ENCODE measurements at places on chromosomes 7 and 10.

DNA sequence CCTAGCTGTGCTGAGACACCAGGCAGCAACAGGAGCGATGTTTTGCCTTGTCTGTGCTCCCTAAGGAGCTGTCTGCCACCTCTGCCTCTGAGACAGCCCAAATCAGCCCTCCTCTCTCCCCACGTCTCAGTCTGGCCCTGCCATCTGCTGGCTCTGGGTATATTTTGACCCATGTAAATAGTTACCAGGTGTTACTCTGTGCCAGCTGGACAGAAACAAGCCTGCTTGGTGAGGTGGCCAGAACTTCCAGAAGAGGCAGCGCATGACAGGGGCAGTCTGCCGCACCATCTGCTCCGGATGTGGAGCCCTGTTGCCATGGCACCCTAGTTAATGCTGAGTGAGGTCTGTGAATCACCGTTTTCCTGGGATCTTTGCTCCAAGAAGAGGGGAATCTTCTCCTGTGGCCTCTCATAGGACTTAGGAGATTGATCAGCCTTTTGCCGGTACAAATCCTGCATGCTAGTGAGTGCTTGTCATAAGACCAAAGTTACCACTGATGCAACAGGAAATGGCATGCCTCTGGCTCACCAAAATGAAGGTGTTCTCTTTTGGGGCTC lies 31.8 kb downstream of the GSTO2 start:
- peak; percentile 37 for DNase-seq

DNA sequence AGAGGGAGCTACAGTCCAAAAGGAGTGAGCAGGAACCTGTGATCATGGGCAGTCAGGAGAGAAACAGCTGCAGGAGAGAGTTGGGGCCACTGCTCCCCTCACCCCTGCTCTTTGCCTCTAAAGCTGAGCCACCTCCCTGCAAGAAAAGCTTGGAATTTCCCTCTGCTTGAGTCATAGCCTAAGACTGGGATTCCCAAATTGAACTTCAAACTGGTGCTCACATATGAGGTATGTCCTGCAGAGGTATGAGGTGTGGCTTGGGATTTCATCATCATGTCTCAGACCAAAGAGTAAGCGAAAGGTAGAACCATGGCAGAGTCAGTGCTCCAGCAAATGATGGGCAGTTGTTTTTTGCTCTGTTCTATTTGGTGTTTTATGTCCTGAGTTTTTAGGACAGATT lies 237.1 kb upstream of the NRP1 start:
- DNase-seq, result no peak

DNA sequence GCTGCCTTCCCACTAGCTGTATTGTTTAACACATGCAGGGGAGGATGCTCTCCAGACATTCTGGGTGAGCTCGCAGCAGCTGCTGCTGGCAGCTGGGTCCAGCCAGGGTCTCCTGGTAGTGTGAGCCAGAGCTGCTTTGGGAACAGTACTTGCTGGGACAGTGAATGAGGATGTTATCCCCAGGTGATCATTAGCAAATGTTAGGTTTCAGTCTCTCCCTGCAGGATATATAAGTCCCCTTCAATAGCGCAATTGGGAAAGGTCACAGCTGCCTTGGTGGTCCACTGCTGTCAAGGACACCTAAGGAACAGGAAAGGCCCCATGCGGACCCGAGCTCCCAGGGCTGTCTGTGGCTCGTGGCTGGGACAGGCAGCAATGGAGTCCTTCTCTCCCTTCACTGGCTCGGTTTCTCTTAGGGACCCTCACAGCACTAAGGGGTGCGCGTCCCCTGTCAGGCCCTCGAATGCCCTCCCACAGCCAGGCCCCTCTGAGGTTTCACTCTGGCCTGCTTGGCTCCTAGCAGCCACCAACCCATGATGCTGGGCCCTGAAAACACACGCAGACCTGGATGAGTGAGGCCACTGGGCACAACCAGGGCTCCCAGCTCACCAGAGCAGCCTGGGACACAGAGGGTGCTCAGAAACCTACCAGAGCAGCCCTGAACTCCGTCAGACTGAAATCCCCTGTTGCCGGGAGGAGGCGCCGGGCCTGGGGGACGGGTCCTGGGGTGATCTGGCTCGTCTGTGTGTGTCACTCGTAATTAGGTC lies 173.0 kb upstream of the LANCL2 start:
- no peak for DNase-seq

DNA sequence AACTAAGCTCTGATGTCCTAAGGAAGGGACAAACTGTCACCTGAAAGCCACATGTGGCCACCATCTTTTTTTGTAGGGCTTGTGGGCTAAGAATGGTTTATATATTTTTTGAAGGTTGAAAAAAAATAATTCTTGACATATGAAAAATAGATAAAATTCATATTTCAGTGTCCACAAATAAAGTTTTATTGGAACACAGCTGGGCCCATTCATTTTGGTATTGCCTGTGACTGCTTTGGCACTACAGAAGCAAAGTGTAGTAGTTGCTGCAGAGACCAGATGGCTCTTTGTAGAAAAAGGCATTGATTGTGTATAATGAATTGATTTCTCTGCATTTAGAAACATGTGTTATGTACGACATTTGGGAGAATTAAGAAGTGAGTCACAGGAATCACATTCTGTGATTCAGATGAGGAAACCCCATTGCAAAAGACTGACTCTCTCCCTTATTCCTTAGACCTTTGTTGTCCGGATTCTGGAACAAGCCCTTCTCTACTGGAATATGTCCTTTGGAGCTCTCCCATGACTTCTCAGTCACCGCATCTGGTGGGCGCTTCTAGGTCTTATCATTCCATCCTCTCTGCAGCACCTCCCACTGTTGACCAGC lies 438.7 kb downstream of the LRMDA start:
- no peak for DNase-seq

DNA sequence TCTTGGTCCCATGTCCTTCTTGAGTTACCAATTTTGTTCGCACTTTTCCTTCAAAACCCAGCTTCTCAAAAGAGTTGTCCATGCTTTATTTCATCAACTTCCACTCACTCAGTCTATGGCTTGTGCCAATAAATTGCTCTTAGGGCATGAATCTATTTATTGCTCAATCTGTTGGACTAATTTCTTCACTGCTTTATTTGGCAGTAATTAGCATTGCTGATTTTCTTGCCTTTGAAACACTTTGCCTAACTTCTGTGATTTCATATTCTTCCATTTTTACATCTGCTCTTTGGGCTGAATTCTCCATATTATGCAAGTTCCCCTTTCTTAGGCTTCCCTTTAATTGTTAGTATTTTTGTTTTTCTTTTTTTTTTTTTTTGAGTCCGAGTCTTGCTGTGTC lies 16.8 kb downstream of the DLD start:
- DNase-seq, result no peak

DNA sequence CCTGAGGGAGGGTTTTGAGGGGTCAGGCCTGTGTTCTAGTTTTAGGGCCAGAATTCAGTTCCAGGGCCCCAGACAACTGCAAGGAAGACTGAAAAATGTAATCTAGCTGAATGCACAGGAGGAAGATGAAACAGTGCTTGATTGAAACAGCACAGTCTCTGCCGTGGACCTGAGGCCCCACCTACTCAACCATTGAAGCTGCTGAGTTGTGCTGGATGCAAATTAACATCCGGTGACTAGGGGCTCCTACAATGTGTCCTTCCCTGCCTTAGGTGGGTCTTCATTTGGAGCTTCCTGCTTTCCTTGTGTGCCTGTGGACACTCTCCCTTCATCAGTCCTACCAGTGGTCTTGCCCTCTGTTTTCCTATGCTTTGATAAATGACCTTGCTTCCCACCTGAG lies 5.7 kb downstream of the GLRX3 start:
- no peak for DNase-seq

DNA sequence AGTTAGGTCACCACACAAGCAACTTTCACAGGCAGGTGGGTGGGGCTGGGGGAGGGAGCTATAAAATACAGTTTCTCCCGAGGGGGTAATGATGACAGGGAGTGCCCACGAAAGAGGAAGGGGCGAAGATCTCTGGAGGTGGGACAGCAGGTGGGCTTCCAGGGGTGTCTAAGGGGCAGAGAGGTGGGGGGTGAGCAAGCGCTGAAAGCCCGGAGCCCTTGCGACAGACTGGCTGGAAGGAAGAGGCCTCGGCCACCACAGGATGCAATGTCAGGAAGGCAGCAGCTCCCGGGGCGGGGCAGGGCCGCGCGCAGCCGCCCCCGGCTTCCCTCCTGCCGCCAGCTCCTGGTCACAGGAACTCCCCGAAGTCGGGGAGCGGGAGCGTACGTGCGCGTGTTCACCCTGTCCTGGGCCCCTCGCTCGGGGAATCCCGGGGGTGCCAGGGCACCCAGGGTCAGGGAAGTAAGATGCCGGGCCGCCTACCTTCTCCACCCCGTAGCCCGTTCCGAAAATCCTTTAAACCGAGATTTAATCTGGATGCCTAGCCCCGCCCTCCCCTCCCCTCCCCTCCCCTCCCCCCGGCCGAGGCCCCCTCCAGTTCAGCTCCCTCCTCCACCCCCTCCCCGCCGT lies 105.2 kb upstream of the PPIF start:
- peak; percentile 79 for DNase-seq

- DNase-seq, result no peak
Observed at GRCh38 chr7:77899516-77899915, 100.9 kb downstream of the PHTF2 start.

GRCh38 chr10:72626444-72626754 lies 520 bp upstream of the MICU1 start:
- no peak for DNase-seq

DNA sequence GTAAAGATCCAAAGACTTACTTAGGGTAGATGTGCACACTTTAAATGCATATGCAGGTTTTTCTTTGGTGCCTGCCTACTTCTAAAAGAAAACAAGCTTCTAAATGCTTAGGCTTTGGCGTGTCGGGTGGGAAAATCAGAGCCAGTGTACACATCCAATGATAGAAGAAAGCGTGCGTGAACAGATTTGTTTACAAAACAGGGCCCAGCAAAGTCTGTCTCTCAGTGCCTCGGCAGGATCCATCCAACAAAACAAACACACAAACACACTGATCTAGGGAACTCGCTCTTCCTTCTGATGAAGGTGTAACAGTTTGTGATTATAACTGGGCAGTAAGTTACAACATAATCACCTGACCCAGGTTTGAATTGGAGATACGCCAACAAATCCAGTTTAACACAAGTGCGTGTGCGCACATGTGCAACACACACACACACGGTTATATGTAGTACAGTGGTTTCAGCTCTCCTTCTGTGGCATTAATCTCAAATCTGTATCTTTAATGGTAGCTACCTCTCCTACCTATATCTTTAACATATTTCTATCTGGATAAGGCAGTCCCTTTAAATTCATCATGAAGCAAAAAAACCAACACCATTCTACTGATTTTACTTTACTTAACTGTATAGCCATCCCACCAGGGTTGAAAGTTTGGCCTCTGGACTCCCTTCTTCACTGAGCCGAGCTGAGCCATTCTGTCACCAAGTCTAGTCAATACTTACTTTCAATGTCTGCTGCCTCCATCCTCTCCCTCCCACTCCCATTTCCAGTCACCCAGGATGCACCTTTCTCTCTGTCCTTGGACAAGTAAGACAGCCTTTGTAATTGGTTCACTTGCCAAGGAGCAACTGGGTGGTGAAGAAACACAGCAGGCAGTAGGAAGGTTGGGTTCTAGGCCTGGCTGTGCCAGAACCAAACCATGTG lies 184.4 kb upstream of the KLF14 start:
- peak; percentile 71 for DNase-seq

GRCh38 chr10:71516890-71517289 lies 120.2 kb downstream of the CDH23 start:
- DNase-seq, result no peak

GRCh38 chr10:34217524-34217923 lies 597.6 kb downstream of the PARD3 start:
- DNase-seq, result no peak

GRCh38 chr10:1100691-1101368 lies 44.6 kb downstream of the WDR37 start:
- DNase-seq, result no peak

GRCh38 chr10:78921895-78922294 lies 146.9 kb upstream of the ZMIZ1 start:
- DNase-seq, result no peak

- no peak for DNase-seq
Observed at GRCh38 chr7:18222636-18223035, 195.0 kb upstream of the PRPS1L1 start.

- DNase-seq, result no peak
Observed at GRCh38 chr10:89750441-89750840, 49.1 kb downstream of the KIF20B start.

DNA sequence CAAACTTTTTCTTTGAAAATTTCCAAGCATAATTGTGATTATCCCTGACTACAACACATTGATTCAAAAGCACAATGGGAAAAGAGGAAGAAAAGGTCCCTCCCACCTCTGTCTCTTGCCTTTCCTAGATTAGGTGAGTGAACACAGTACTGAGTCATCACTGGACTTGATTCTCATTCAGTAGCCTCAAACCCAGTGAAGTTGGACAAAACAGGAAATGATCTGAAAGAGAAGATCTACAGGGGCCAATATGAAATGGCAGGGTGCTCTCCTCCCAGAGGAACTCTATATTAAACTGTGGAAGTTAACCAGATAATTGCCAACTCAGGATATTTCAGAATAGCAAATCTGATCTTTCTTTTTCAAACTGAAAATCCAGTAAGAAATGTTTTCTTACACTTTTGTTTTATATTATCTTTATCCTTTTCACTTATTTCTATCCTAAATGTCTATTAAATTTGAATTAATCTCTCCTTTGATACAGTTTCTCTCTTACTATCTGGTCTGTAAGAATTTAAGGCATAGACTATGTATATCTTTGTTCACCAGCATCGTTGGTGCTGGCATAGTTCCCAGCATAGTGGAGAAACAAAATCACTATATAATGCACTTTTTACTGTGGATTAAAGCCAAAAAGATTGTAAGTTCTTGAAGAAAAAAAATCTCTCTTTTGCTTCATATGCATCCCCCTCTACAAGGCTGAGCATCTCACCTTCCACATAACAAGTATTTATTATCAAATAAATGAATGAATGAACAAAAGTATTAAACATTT lies 41.4 kb upstream of the IKZF1 start:
- no peak for DNase-seq

GRCh38 chr7:17007841-17008240 lies 126.1 kb upstream of the AGR3 start:
- DNase-seq, result no peak

DNA sequence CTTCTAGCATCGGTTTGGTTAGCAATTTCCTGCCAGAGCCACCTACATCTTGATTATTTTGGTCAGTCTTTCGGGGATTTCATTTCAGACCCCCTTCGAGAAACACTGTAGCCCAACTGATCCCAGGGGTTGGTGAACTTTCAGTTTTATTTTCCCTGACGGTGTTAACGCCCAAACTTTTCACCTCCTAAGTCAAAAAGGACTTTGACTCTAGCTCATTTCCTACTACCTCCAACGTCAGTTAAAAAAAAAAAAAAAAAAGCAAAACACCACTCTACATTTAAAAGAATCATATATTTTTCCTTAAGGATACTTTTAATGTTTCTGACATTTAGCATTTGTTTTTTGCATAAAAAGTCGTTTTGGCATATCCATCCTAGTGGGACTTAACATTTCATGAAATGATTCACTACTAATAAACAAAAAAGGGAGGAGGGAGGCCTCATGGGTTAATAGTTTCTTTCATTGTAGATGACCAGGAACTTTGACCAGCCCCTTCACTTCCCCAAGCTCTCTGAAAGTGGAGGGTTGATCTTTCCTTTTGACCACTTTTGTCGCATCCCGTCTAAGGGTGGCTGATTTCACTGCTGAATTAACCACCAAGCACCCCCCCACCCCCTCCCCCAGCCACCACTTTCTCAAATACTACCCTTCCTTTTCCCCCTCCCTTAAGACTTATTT lies 764 bp upstream of the TCF7L2 start:
- no peak for DNase-seq

Data from activated T-cell treated with anti-CD3 and anti-CD28 coated beads, Interleukin-2, amount 50 U/mL, for 72 hours (primary cell).